ENCODE measurements at places on chromosomes 6 and 20.

DNA sequence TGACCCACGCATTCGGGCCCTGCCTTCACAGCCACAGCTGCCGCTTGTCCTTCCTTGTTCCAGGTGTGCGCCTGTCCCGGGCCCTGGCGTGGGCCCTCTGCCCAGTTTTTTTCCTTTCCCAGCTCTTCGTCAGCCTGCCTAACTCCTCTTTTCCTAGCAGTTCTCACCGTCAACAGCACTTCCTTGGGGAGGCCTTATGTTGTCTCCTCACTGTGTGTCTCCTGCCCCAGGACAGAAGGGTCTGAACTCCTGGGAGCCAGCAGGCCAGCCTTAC is 71.8 kb downstream of the CDS2 start:
- DNase-seq, result no peak

DNA sequence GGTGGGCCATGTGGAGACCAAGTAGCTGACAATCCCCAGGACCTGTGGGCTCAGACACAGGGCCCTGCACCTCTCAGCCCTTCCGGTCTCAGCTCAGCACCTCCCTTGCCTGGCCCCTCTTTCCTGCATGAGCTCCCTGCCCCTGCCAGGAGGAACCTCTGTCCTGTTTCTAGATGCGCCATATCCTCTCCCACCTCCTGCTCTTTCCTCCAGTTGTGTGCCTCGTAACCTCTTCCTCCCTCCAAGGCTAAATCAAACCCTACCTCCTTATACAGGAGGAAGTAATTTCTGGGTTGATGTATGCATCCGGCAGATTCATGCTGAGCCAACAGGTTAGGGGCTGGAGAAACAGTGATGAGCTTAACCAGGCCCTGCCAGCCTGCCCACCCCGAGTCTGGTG is 30.9 kb downstream of the ITPR3 start:
- DNase-seq, result no peak

DNA sequence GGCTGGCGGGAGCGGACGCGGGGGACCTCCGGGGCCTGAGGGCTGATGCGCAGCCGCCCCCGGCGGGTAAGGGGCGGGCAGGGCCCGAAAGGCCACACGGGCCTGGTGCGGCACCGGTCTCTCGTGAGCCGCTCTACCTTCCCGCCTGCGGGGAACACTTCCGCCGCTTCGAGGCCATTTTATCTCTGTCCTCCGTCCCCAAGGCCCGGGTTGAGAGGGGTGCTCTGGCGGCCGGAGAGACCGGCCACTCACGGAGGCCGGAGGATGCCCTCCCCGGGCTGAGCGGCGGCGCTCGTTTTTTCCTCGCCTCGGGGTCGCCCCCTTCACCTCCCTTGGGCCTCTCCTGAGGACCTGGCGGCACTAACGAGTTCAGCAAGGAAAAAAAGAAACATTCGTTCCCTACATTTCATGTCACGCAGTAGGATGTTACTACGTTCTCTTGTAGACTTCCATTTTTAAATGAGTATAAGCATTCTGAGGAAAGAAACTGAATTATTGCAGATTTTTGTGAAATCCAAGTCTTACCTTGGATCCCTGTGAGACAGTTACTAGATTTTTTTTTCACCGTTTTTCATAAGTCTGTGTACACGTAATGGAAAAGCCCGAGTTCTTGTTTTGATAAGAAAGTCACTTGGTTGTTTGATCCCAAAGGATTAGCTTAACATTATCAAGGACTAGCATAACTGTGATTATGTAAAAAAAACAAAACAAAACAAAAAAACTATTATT is 575 bp downstream of the WTAP start:
- peak; percentile 74 for DNase-seq

- DNase-seq, result no peak
Measured at GRCh38 chr20:9059931-9060330, 9.0 kb upstream of the PLCB4 start.

GRCh38 chr6:53290537-53291510 is 57.9 kb downstream of the ELOVL5 start:
- no peak for DNase-seq

DNA sequence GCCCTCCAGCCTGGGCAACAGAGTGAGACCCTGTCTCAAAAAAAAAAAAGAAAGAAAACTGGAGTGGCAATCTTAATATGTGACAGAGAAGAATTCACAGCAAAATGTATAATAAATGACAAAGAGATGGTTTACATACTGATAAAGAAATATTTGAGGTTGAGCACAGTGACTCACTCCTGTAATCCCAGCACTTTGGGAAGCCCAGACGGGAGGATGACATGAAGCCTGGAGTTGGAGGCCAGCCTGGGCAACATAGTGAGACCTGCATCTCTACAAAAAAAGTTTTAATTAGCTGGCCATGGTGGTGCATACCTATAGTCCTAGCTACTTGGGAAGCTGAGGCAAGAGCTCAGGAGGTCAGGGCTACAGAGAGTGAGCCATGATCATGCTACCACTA is 12.4 kb upstream of the DEFB118 start:
- no peak for DNase-seq

- no peak for DNase-seq
Measured at GRCh38 chr6:18360188-18360587, 27.0 kb upstream of the RNF144B start.

DNA sequence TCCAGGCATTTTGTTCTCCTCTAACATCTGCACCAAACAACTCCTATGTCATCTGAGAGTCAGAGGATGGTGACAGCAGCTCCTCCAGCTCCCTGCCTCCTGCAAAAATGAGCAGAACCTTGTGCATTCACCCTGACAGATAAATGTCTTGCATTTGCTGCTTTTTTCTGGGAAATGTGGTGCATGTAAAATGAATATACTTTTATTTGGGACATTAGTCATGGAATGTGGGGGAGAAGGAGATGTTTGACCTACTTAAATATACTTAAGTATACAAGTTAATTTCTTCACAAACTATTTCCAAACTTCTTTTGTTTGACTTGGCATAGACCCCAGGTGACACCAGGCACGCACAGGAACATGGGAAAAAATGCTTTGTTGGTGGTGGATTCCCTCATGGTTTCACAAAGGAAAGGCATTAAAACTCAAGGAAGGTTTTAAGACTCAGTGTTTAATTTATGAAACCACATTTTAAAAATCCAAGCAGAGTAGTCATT is 181.8 kb upstream of the MCHR2 start:
- no peak for DNase-seq

GRCh38 chr6:134550604-134551003 is 232.7 kb upstream of the SGK1 start:
- no peak for DNase-seq

GRCh38 chr6:82775361-82775760 is 290.3 kb downstream of the UBE3D start:
- DNase-seq, result no peak

GRCh38 chr6:169794317-169795055 is 43.1 kb downstream of the ERMARD start:
- peak; percentile 34 for DNase-seq

- DNase-seq, result no peak
Measured at GRCh38 chr6:17999425-17999824, 12.0 kb upstream of the KIF13A start.

DNA sequence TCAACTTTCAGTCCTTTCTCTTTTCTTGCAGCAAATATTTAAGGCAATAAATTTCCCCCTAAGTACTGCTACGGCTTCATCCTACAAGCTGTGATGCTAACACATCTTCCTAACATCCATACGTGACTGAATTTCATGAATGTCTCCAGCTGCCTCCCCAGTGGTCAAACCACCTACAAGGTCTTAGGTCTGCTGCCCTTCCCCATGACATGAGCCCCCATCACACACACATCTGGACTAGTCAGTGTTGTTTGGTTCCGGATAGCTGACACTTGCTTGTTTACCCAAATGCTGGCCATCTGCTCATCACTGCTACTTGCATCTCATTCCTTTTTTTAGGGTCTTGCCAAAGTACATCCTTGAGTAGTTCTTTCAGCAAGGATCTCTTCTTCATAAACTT is 14.6 kb downstream of the RRBP1 start:
- no peak for DNase-seq

- peak; percentile 59 for DNase-seq
Measured at GRCh38 chr6:2952557-2953095, 18.7 kb downstream of the SERPINB6 start.

GRCh38 chr6:114287461-114287860 is 55.4 kb downstream of the HS3ST5 start:
- DNase-seq, result no peak

DNA sequence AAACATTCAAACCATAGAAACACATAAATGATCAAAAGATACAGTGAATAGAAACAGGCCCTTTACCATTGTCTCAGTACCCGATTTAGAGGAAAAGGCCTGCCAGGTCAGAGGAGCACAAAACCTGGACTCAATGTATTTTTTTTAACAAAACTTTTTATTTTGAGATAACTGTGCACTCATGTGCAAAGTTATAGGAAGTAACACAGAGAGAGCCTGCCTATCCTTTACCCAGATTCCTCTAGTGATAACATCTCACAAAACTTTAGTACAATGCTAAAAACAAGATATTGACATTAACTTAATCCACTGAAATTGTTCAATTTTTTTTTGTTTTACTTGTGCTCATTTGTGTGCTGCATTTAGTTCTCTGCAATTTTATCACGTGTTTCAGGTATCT is 36.8 kb upstream of the SAMD3 start:
- DNase-seq, result no peak

GRCh38 chr6:75893058-75893775 is 144.2 kb downstream of the MYO6 start:
- no peak for DNase-seq

DNA sequence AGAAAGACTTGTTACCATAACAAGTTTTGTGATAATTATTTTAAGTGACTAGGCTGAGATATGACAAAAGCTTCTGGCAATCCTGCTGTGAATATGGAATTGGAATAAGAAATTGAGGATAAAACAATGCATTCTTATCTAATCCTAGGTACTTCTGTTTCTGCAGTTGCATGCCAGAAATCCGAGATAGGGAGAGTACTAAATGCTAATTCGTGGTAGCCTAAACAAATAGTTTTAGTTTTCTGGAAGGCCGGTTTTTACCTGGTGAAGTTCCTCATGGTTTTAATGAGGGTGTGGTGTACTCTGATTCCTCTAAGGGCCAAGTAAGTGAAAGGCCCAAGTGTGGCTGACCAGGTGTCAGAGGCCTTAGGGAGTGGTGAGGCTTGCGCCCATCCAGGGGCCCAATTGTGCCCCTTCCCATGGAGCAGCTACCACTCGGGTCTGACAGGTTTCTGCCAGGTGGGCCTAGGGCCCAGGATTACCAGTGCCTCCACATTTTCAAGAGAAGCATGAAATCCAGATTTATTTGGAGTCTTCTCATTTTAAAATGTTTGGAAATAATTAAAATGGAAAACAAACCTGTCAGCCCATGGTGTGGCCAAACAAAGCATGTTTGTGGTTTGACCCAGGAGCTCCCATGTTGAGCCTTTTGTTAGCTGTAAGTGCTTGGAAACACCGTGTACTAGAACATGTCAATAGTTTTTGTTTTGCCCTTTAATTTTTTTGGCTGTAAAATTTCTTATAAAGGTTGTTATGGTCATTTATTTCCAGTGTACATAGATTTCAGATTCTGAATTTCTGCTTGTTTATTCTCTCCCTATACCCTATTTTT is 6.6 kb downstream of the PLCB4 start:
- DNase-seq, result no peak

DNA sequence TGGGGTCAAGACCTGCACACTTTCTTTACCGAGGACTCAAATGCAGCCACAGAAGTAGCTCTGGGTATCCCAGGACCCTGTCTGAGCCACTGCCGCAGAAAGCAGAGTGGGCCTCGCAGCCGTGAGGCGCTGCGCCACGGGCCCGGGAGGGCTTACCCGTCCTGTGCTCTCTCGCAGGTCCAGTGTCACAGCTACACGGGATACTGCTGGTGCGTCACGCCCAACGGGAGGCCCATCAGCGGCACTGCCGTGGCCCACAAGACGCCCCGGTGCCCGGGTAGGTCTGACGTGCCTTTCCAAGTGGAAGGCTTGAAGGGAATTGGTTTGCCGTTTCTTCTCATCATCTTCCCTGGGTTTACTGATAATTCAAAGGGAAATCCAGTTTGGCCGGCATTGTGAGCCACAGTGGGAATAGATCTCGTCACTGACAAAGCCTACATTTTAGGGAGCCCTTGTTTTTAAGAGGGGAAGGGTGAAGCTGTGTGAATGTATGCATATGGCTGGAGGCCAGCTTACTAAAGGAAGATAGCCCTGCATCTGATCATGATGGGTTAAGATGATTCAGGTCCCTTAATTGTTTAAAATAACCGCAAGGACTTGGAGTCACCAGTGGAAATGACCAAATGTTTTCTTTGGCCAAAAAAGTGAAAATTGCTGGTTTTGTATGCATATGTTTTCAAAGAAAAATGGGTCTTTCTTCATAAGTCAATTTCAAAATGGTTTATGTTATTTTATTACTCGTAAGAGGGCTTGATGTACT is 86.6 kb downstream of the SMOC2 start:
- DNase-seq, result no peak

DNA sequence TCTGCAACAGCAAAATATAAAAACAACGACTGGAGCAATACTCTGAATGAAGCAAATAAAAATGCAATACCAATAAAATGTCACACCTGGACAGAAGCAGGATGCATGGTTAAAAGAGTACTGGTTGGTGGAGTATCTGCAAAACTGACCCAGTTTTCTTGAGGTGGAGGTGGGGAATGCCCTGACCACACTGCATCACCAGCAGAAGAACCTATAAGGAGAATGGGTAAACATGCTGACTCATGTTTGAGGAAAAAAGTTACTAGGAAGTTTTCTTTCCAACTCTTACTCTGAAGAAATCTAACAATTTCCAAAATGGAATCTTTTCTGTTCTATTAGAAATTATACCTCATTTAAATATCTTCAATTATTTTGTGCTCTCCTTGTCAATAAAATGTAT is 43.6 kb downstream of the REPS1 start:
- DNase-seq, result peak; percentile 58

DNA sequence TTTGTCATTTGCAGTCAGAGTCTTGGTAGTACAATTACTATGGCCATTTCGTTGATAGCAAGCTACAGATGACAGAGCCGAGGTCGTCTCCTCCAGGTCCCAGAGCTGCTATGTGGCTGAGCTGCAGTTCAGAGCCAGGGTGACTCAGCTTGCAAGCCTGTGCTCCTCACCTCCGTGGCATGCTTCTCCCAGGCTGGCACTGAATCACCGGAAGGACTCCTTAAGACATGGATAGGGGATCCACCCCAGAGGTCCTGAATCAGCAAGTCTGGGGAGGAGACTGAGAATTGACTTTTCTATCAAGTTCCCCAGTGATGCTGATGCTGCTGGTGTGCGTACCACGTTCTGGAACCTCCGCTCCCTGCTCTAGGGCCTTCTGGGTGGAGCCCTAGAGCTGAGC is 291.2 kb downstream of the CDH26 start:
- peak; percentile 19 for DNase-seq

GRCh38 chr20:54429364-54429763 is 46.0 kb upstream of the DOK5 start:
- no peak for DNase-seq

- no peak for DNase-seq
Measured at GRCh38 chr6:84763003-84763885, 1.2 kb downstream of the TBX18 start.

- no peak for DNase-seq
Measured at GRCh38 chr20:3306068-3306467, 67.1 kb upstream of the SLC4A11 start.

Data from activated CD8-positive, alpha-beta memory T cell treated with anti-CD3 and anti-CD28 coated beads, Interleukin-2, amount 10 ng/mL, durations not matched to agents 7 days and 5 days (primary cell).